ENCODE measurements at places on chromosomes 16 and 17. TPM values are rescaled to one million over a fixed set of nuclear protein-coding genes. Genes with fewer than 3 reads are reported as not detected.

Gene SLC6A2
- not detected for polyA plus RNA-seq

Gene TERB1
- not detected for polyA plus RNA-seq

Gene EVI2B
- polyA plus RNA-seq = 192 TPM

Gene SCNN1G
- polyA plus RNA-seq = not detected

Gene DNAH9
- polyA plus RNA-seq = not detected

Gene ZFP3
- polyA plus RNA-seq = 1.4 TPM

Gene CDT1
- polyA plus RNA-seq = 0.20 TPM

Gene FMNL1
- 36.5 TPM for polyA plus RNA-seq
